Stimulated activated CD4-positive, alpha-beta T cell treated with anti-CD3 and anti-CD28 coated beads, Interleukin-2, amount 100 ng/mL, for 4 hours (primary cell): ENCODE measurements at places on chromosomes 5 and 9.

DNA sequence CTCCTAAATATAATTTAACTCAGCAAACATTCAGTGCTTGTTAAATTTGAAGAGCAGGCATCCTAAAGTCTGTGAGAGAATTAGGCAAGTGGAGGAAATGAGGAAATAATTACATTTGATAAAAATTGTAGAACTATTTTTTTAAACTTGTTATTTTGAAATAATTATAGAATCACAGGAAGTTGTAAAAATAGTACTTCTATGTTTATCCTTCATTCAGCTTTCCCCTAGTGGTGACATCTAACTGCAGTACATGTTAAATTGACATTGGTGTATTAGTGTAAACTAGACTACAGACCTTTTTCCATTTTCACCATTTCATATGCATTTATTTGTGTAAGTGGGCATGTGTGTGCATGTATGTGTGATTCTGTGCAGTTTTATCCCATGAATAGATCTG, 51.6 kb downstream of the F2RL2 start:
- DNase-seq, result no peak

- no peak for DNase-seq
These were observed 1211.1 kb upstream of the CDH18 start for GRCh38 chr5:21199087-21199486.

GRCh38 chr5:151597749-151598148, 6.6 kb upstream of the FAT2 start:
- no peak for DNase-seq

DNA sequence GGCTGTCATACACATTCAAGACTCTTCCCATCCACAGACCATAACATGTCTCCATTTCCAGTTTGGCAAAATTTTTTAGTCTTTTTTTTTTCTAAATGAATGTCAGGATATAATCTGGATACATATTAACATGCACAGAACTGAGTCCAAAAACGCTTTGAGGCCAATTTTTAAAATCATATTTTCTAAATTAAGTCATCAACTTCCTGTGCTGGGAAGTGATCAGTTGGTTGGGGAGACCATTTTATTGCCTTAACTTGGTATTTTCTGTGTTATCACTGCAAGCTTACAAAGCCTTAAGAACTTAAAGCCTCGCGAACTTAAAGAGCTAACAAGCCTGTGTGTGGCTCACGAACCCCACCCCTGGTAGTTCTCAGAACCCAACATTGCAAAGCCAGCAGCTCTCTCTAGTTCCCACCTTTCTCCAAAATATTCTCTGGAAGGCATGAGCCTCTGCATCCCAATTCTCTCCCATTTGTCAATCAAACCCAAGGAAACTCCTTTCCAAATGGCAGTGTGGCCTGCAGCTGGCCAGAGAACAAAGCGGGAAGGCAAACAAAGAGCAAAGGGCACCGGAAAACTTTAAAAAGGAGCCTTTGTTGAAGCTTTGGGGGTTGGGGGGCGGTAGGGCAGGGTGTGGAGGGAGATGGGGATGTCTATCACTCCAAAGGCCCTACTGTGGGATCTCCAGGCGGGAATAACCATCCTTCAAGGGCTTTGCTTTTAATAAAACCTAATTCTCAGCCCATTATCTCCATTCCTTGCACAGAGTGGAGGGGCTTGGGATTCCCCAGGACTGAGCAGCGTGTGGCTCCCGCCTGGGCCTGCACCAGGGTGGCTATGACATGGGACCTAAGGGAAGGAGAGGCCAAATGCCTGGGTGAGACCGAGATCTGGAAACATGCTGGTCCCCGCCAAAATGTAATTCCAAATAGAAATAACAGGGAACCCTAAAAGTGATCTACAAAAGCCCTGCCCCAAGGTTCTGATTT, 65.0 kb downstream of the ROR2 start:
- DNase-seq, result no peak

GRCh38 chr5:87109746-87110145, 157.9 kb upstream of the RASA1 start:
- DNase-seq, result no peak

GRCh38 chr9:99593610-99594009, 228.1 kb upstream of the NR4A3 start:
- DNase-seq, result no peak

DNA sequence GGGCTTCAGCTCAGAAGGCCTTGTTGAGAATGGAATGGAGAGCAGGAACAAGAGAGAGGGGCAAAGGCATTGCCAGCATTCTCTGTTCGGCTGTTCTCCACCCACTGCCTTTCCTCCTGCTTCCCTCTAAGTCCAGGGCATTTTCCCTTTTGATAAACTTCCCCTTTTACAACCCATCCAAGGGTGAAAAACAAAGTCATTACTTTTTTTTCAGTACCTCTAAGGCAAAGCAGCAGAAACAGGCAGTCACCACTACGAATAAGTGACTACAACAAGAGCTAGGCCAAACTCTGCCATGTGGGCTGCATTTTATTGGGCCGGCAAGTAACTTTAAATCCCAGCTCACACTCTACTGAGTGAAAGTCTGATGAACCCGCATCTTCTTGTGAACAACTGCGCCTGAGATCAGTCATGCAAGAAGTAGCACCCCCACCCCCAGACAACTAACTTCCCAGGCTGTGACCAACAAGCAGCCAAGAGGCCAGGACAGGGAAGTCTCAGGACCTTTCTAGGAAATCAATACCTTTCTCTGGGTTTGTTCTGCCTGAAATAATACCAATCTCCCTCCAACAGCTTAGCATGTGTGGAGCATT, 13.1 kb downstream of the IL7R start:
- no peak for DNase-seq

DNA sequence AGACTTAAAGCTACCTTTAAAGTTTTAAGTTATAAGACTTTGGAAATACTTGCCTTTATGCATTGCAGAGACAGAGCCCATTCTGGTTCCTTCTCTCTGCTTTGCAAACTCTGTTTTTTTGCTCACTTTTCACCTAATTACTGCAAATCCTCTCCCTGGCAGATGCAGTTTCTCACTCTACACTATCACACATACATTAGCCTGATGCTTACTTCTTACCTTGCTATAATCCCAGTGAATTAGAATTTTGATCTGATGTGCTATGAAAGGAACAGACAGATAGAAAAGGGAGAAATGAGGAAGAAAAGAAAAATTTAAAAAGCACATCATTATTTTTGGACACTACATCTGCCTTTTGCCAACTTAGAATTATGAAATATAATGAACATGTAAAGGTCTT, 489.5 kb upstream of the EDIL3 start:
- no peak for DNase-seq

- no peak for DNase-seq
These were observed 53.3 kb upstream of the SMC5 start for GRCh38 chr9:70205366-70206020.

GRCh38 chr9:23537192-23538066, 288.6 kb downstream of the ELAVL2 start:
- no peak for DNase-seq

DNA sequence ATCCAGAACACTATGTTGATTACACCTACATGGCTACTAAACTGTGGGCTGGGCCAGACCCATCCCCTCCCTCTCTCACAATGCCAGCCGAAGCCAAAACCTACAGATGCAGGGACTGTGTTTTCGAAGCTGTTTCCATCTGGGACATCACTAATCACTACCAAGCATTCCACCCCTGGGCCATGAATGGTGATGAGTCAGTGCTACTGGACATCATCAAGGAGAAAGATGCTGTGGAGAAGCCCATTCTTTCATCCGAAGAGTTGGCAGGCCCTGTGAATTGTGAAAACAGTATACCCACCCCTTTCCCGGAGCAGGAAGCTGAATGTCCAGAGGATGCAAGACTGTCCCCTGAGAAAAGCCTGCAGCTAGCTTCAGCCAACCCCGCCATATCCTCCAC, 65.0 kb downstream of the ZNF462 start:
- DNase-seq, result no peak

DNA sequence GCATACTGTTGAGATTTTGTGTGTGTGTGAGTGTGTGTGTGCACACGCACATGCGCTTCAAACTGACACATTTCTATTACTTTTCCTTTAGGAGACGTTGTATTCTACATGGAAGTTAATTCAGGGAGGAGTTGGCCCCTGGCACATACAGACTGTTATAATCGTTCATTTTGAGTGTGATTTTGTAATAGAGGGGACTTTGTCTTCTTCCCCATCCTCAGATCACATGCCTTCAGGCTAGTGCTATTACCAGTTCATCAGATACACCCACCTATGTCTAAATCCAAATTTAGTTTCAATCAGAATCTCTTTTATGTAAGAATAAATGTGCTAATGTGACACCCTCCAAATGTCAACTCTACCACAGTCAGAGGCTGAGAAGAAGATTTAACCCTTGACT, 90.2 kb downstream of the FBXO4 start:
- DNase-seq, result no peak

DNA sequence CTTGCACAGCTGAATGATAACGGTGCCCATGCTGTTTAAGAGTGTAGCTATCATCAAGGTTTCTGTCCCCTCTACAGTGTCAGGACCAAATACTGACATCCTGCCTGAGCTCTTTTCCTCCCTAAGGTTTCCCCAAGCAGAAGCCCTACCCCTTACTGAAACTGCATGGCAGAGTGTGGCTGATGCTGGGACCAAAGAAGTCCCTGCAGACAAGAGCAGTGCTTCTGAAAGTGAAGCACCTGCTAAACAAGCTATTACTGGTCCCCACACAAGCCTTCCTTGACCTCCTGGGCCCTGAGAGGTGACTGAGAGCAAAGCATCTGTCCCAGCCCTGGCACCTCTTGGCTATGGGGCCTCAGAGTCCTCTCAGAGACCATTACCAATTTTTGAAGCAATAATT, 56.1 kb downstream of the CFAP90 start:
- no peak for DNase-seq

- DNase-seq, result no peak
These were observed 113.4 kb downstream of the TLE1 start for GRCh38 chr9:81575956-81576355.

DNA sequence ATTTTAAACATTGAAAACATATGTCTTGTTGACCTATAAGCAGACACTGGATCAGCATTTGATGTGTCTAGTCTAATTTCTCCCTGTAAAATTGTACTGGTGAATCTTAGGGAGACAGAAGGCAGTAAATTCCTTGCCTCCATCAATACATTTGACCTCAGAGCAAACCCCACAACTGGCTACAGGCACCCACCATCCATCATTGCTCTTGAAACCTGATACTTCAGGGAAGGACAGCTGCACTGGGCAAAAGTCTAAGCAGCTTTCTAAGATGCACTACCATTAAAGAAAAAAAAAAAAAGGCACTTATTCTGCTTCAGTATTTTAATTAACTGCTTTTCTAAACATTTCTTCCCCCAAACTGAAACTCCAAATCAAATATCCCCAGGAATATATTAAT, 1051.3 kb upstream of the DMAC1 start:
- DNase-seq, result no peak
